Stimulated activated CD4-positive, alpha-beta T cell treated with anti-CD3 and anti-CD28 coated beads, Interleukin-2, amount 100 ng/mL, for 4 hours (primary cell): ENCODE measurements at places on chromosomes 11 and 22.

GRCh38 chr22:45923835-45924234 lies 53.1 kb downstream of the WNT7B start:
- DNase-seq, result no peak

DNA sequence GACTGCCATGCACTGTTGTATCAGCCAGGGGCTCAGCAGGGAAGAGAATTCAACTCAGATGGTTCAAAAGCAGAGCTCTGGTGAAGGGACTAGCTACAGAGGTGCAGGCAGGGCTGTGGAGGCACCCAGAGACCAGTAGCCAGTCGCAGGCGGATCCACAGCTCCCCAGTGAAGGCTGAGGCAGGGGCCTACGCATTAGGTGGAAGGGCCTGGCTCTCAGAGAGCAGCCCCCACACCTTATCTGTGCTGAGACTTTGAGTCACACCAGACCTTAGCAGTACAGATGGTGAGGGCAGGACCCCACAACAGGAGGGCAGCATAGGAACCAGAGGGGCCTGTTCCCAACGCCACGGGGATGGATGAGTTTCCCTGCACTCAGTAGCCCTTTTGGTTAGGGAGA lies 189.6 kb downstream of the DSCAML1 start:
- DNase-seq, result no peak

DNA sequence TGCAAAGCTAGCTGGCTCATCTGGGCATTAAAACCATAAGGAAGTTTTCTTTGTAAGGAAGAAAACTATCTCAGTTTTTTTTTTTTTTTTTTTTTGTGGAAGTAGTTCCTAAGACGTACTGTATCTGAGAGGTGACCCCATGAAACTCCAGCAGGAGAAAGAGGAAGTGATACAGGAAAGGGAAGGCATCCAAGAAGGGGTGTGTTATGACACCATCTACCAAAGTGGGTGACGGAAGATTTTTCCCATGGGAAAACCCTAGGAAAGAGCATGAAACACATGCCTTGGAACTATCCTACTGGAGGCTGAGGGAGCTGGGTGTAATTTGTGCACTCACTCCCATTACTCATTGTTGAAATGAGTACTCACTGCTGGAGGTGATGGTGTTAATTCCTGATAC lies 63.8 kb upstream of the ARHGAP20 start:
- DNase-seq, result no peak

DNA sequence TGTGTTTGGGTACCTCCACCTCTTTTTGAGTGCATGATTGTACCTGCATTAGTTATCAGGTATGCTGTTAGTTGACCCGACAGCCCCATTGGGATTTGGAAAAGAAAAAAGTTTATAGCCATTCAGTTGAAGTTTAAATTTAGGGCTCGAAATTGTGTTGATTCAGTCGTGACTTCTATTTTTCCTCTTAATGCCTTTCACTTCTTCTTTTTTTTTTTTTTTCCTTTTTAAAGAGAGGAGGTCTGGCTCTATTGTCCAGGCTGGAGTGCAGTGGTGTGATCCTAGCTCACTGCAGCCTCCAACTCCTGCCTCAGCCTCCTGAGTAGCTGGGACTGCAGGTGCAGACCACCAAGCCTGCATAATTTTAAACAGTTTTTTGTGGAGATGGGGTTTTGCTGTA lies 2.3 kb downstream of the STT3A start:
- DNase-seq, result no peak

- DNase-seq, result no peak
These were observed 129.5 kb downstream of the MICAL2 start for GRCh38 chr11:12239804-12240371.

- no peak for DNase-seq
These were observed 172.5 kb downstream of the TBC1D22A start for GRCh38 chr22:46934746-46935491.

DNA sequence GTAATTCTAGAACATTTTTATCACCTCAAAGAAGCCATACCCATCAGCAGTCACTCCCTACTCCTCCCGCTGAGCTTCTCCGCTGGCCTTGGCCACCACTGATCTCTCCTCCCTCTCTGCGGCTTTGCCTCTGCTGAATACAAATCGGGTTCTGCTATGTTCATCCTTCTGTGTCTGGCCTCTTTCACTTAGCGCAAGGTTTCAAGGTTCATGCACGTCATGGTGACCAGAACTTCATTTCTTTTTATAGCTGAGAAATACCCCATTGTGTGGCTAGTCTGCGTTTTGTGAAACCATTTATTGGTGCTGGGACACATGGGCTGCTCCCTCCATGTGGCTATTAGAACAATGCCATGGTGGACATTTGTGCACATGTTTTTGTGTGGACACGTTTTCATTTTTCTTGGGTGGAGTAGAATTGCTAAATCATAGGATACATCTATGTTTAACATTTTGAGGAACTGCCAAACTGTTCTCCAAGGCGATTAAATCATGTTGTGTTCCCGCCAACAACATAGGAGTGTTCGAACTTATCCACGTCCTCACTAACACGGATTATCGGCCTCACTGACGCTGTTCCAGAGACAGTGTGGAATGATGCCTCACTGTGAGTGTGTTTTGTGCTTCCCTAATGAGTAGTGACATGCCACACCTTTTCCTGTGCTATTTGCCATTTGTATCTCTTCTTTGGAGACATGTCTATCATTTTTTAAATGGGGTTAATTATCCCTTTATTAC lies 24.2 kb upstream of the KRTAP5-6 start:
- DNase-seq, result no peak

DNA sequence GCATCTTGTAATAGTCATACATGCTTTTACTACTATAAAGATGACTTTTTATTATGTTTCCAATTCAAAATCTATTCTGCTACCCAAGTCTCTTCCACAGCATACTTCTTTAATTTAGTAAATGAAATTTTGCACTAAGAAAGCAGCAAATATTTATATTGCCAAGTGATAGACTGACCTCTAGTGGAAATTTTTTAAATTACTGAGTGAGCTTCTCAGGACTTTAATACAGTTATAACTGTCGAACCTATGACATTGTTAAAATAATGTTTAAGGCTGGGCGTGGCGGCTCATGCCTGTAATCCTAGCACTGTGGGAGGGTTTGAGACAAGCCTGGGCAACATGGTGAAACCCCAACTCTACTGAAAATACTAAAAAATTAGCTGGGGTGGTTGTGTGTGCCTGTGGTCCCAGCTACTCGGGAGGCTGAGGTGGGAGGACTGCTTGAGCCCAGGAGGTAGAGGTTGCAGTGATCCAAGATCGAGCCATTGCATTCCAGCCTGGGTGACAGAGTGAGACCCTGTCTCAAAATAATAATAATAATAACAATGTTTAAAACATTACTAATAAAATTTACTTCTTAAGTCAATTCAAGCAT lies 27.3 kb downstream of the STK33 start:
- no peak for DNase-seq

- no peak for DNase-seq
These were observed 50.2 kb downstream of the BCR start for GRCh38 chr22:23230348-23231068.

DNA sequence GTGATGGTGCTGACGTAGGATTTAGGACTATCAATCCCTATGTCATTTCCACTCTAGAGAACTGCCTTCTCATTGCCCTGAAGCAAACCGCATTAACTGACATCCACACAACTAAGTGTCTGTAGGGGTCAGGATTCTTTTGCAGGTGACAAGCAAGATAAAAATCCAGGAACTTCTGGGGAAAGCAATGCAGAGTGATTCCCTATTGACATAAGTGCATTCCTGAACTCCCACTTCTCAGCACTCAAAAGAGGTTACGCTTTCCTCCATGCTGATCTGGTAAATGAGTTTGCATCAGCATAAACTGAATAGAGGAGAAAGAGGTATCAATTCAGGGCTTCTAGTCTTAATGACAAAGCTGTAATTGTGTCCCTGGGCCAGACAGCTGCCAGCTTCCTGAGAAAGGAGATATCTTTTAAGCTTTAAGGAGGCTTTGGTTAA lies 224.6 kb upstream of the ISX start:
- DNase-seq, result no peak

DNA sequence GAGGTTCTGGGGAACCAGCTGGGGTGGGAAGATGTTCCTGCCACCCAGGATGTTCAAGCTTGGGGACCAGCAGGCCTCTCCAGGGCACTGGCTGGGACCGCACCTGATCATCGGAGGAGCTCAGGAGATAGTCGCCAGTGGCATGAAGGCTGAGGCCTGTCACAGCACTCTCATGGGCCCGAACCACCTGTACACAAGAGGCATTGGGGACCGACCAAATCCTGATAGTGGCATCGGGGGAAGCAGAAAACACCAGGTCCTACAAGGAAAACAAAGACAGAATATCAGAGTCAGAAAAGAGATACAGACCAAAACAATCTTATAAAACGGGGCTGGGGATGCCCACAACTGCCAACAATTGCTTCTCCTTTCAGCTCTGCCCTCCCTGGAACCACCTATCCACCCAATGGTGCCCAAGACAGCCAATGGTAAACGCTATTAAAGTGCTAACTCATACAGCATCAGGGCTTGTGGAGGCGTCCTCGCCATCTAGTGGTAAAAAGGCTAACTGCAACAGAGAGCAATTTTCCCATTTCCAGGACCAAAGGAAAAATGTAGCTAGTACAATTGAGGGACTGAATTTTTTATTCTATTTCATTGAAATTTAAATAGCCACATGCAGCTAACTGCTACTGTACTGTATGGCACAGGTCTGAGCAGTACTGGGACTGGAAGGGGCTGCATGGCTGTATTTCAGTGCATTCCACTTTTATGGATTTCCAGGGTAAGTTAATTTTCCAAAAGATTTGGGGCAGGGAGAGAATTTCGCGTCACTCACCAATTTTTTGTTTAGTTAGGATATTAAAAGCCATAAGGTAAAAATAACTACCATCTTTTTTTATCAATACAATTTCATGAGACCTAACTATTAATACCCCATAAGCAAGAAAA lies 7.1 kb downstream of the PRPF19 start:
- no peak for DNase-seq

GRCh38 chr11:103085758-103086365 lies 6.1 kb downstream of the DCUN1D5 start:
- DNase-seq, result no peak

DNA sequence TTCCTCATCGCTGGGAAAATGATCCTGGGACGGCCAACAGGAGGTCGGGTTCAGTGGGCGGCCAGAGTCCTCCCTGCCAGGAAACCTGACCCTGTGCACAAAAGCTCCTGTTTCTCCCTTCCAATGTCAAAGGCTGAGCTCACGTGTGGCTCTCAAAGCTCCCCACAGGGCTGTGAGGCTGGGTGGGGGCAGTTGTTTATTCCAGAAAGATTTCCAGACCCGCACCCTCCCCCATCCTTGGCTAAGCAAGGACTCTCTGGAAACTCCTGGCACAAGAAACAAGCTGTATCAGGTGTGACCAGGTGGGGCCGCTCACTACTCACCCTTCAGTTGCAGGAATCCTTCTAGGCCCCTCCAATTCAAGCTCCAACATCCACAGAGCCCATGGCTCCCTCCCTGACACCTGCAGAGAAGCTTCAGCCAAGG lies 131.9 kb downstream of the SHANK2 start:
- no peak for DNase-seq

- DNase-seq, result no peak
These were observed 17.9 kb downstream of the CLNS1A start for GRCh38 chr11:77619576-77620198.
